Keratinocyte (primary cell): ENCODE measurements at places on chromosomes 4 and X. TPM values are rescaled to one million over a fixed set of nuclear protein-coding genes. Genes with fewer than 3 reads are reported as not detected.

The BEND2 gene
- not detected in 3 replicates for polyA plus RNA-seq

The CT45A2 gene
- not detected in 3 replicates for polyA plus RNA-seq

The PHEX gene
- 0.45 to 0.80 TPM (median 0.79 TPM) in 3 replicates for polyA plus RNA-seq

- no peak for DNase-seq
- H3K27me3 ChIP-seq = no peaks in the 10 kb centered on the region
- H3K4me3 ChIP-seq = peak overlapping the region; percentile 78
- H3K4me1 ChIP-seq = peaks cover 45% of the 10 kb centered on the region
- peak overlapping the region; percentile 91 for H3K27ac ChIP-seq
- peaks cover 10% of the 10 kb centered on the region for H3K36me3 ChIP-seq
These were observed 571.1 kb upstream of the DIPK2B start for GRCh38 chrX:45771560-45772340.

GRCh38 chr4:187174749-187175148, 451.1 kb upstream of the FAT1 start:
- peaks cover 12% of the 10 kb centered on the region for H3K4me1 ChIP-seq
- H3K36me3 ChIP-seq = no peaks in the 10 kb centered on the region
- no peak for DNase-seq
- H3K27me3 ChIP-seq = no peaks in the 10 kb centered on the region

GRCh38 chr4:140642674-140643437, 74.1 kb upstream of the UCP1 start:
- H3K4me3 ChIP-seq = no peak overlapping the region
- no peaks in the 10 kb centered on the region for H3K36me3 ChIP-seq
- no peak overlapping the region for H3K27ac ChIP-seq
- H3K27me3 ChIP-seq = no peaks in the 10 kb centered on the region
- no peak for DNase-seq
- H3K4me1 ChIP-seq = no peaks in the 10 kb centered on the region
